ENCODE measurements at places on chromosomes 1 and 21.

GRCh38 chr1:184641894-184642293 lies 112.8 kb downstream of the EDEM3 start:
- no peak for DNase-seq

- DNase-seq = no peak
Observed at GRCh38 chr1:200444478-200444877, 34.6 kb upstream of the ZNF281 start.

GRCh38 chr1:153866045-153866850 lies 56.5 kb downstream of the GATAD2B start:
- no peak for DNase-seq

DNA sequence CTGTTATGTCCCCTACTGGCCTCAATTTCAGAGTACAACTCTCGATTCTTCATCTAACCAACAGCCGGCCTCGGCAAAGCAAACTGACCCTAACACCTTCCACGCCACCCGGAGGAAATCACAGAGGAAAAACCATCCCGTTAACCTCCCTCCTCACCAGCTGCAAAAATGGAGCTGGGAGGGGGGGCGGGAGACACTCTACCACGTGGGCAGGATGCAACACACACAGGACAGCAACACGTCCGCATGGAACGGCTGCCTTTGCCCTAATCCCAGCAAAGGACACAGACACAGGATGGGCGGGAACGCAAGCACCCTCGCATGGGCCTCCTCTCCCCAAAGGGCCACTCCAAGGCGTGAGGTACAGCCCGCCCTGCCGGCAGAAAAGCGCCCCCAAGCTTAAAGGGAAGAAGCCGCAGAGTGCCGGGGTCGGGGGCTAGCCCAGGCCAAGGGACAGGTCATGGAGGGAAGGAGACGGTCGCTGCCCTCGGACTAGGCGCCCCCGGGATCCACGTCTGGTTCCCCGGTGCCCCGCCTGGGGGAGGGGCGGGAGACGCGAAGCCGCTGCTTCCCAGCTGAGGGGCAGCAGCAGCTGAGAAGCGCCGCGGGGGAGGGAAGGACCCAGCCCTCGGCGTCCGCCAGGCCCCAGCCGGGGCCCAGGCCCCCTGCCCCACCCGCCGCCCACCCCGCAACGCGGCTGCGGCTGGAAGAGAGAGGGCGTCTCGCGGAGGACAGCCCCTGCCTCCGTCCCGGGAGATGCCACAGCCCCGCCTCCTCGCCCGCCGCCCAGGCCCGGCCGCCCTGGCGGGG lies 590 bp downstream of the FOXJ3 start:
- DNase-seq = no peak

DNA sequence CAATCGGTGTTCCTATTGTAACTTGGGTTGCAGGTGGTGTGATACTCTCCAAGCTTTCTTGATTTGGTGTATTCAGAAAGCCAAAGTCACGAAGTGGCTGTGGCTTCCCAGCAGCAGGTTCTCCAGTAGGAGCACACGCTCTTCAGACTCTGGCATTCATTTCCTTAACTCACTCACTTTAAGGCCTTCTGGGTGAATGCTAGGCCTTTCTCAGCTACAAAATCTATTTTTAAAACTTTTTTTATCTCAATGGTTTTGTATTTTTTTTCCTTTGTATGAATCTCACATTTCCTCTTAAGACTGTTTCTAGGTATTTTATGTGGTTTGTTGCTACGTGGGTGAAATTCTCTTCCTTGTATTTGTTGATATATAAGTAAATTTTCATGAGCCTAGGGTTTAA lies 22.9 kb upstream of the PKN2 start:
- no peak for DNase-seq

GRCh38 chr1:157168015-157168414 lies 29.8 kb upstream of the ETV3 start:
- DNase-seq = no peak

GRCh38 chr1:222583079-222583478 lies 6.7 kb downstream of the TAF1A start:
- DNase-seq = no peak

DNA sequence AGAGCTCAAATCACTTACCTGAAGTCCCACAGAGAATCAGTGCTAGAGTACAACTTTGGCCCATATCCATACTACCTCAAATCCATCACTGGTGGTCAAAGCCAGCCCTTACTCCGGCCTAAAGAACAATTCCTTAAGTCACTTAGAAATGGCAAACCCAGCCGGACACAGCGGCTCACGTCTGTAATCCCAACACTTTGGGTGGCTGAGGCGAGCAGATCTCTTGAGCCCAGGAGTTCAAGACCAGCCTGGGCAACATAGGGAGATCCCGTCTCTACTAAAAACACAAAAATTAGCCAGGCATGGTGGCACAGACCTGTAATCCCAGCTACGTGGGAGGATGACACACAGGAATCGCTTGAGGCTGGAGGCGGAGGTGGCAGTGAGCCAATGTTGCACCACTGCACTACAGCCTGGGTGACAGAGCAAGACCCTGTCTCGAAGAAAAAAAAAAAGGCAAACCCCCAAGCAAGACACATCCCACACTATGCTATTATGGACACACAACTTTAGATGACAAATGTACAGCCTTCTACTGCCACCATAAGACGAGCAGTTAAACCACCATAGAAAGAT lies 24.0 kb downstream of the NPHP4 start:
- no peak for DNase-seq

GRCh38 chr1:8424539-8425116 lies 106.7 kb downstream of the SLC45A1 start:
- no peak for DNase-seq

DNA sequence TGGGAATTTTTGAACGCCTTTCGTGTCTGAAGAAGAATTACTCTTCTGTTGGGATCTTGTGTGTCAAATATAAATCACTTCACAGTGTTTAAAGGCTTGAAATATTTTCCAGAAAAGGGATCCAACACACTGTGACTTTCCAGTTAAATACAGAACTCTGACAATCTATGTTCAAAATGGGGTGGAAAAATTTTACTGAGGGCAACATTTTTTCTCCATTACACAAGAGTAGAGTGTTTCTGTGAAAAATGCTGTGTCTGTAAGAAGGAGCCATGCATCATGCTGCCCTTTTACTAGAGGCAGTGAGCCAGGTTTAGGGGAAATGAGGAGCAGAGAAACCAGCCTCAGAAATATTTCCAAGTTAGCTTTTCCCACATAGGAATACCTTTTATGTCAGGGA lies 86.5 kb downstream of the VPS13D start:
- DNase-seq = no peak

GRCh38 chr1:192386051-192386650 lies 69.4 kb downstream of the RGS21 start:
- DNase-seq = no peak

GRCh38 chr1:195981448-195982139 lies 626.6 kb downstream of the KCNT2 start:
- no peak for DNase-seq

DNA sequence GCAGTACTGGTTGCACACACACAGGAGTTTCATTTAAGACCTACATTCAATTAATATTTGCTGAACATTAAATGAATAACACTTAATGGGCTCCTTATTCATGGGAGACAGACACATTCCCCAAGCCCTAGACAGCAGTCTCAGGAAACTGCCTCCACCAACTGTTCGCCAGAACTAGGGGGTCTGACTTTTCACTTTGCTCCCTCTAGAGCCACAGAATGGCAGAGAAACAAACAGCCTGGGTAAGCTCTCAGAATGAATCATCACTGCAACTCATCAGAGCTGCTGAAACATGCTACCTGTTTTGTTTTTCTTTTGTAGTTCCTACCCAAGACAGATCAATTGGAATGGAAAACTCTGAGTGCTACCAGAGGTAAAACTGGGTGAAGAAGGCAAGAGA lies 31.7 kb downstream of the ELK4 start:
- DNase-seq = no peak

- no peak for DNase-seq
Observed at GRCh38 chr1:156704930-156705320, 458 bp downstream of the CRABP2 start.

- DNase-seq = no peak
Observed at GRCh38 chr1:116453481-116453880, 80.4 kb downstream of the ATP1A1 start.

DNA sequence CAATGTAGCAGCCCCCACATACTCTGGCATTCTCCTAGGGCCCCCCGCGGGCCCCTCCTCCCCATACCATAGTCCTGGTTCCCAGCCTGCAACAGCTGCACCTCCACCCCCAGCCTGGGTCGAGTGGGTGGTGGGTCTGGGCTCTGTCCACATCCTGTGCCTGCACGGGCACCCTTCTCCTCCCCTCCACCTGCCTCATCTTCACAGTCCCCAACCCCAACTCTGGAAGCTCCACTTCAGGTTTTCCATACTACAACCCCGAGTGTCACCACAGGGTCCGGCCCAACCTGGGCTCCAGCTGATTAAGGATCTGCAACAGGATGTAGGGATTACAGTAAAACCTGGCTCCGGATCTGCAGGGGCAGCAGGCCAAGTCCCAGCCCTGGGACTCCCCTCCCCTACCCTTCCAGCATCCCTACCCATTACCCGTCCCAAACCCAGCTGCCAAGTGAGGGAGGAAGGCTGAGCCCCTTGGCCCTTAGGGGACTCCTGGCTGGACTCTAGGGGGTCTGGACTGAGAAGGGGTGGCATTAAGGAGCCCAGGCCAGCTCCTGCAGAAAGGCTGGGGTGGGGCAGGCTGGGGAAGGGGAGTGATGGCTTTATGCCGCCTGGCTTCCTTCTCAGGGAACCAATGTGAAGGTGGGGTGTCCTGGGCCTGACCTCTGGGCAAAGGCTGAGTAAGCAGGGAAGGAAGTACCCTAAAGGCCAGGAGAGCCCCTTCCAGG lies 116.8 kb downstream of the CASZ1 start:
- DNase-seq = no peak

DNA sequence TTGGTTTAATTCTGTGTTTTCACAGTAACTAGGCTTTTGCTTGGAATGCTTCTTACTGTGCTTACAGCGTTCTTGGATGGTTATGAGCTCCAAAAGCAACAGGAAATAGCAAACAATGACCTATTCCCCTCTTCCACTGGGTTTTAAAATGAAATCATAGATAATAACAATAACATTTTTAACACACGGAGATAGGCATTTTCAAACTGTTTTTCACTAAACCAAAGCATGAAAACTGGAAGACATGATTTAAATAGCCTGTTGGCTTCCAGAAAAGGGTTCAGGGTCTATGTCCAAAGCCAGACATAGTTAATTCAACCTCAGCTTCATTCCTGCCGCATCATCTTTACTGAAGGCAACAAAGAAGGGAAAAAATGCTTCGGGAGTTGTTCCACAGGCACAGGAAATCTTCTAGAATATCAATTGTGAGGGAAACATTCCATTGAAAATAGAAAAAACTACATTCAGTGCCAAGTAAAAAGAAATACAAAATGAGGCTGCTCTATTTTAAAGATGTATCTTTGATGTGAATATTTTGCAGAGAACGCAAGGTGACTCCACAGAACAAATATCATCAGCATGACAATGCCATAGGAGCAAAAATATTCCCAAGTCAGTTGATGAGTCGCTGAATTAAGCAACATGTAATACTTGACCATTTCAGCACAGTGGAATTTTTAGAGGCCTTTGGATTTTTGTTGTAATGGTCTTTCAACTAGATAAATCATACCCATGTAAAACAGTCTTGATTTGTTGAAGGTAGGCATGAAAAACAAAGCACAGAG lies 80.7 kb downstream of the NID1 start:
- DNase-seq = no peak

DNA sequence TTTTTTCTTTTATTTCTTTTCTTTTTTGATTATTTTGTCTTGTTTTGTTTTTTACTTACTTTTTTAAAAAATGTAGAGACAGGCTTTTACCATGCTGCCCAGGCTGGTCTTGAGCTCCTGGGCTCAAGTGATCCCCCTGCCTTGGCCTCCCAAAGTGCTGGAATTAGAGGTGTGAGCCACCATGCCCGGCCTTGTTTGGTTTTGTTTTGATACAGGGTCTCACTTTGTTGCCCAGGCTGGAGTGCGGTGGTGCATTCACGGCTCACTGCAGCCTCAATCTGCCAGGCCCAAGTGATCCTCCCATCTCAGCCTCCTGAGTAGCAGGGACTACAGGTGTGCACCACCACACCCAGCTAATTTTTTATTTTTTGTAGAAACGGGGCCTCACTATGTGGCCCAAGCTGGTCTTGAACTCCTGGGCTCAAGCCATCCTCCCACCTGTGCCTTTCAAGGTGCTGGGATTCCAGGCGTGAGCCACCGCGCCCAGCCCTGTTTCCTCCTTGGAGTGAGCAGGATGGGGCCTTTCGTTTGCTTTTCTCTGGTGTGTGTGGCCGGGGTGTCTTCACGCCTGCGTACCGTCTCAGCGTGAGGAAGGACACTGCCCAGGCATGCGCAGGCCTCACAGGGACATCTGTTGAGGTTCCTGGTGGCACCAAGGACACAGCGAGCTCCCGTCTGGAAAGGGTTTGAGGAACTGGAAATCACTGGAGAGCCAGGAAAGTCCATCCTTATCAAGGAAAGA lies 15.5 kb downstream of the SLC45A1 start:
- DNase-seq = no peak

- no peak for DNase-seq
Observed at GRCh38 chr1:93979040-93979717, 69.9 kb upstream of the GCLM start.

GRCh38 chr1:172468296-172468695 lies 24.4 kb upstream of the PIGC start:
- DNase-seq = no peak

DNA sequence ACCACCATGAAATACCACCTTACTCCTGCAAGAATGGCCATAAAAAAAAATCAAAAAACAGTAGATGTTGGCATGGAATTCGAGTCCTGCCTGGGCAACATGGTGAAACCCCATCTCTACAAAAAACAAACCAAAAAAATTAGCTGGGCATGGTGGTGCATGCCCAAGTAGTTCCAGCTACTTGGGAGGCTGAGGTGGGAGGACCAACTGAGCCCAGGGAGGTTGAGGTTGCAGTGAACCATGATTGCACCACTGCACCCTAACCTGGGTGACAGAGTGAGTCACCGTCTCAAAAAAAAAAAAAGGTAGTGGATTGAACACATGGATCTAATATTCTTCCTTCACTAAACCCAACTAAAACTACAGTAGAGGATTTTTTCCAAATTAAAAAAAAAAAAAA lies 125.9 kb downstream of the CCDC185 start:
- DNase-seq = no peak

- no peak for DNase-seq
Observed at GRCh38 chr1:201312298-201312697, 29.0 kb downstream of the PKP1 start.

DNA sequence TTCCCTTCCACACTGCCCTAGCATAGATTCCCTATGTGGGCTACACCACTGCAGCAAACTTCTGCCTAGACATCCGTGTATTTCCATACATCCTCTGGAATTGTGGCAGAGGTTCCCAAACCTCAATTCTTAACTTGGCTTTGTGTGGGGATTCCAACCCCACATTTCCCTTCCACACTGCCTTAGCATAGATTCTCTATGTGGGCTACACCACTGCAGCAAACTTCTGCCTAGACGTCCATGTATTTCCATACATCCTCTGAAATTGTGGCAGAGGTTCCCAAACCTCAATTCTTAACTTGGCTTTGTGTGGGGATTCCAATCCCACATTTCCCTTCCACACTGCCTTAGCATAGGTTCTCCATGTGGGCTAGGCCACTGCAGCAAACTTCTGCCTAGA lies 31.4 kb downstream of the ZNF670 start:
- no peak for DNase-seq

- DNase-seq = no peak
Observed at GRCh38 chr1:182054698-182055326, 6.7 kb downstream of the ZNF648 start.

Data from Panc1 (cell line).